HS-5 (cell line): ENCODE measurements at places on chromosomes 6 and 20.
A peak's percentile ranks its signal among the peaks of the same experiment; 100 is the strongest.

- no peak for DNase-seq
Measured at GRCh38 chr20:573414-574296, 30.1 kb upstream of the CSNK2A1 start.

DNA sequence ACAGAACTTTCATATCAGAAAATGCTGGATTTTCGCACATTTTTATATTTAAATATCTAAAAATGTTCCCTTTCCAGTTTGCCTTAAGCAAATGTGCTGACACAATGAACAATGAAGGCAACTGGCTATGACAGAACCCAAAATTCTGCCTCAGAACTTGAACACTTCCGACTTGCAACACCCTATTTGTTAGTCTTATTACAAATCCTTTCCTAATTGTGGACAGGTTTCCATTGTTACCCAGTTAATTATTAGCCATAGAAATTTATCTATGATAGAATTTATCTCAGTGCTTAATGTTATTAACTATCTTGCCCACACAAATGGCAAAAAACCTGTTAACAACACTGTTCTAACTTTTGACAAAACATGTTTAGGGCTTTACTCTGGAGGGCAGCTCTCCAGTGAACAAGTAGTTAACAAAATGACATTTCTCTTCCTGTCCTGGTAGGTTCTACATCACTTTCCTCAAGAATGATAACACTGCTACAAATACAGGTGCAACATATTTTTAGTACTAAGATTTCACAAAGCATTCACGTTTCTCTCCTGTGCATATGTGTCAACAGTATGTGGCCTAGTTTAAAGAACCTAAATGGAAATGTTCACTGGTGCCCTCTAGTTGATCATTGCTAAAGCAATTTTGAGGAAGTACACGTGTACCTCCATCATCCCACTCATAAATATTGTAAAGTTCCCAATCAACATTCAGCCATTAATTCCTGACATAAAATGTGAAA lies 58.4 kb downstream of the HIVEP2 start:
- DNase-seq: no peak

DNA sequence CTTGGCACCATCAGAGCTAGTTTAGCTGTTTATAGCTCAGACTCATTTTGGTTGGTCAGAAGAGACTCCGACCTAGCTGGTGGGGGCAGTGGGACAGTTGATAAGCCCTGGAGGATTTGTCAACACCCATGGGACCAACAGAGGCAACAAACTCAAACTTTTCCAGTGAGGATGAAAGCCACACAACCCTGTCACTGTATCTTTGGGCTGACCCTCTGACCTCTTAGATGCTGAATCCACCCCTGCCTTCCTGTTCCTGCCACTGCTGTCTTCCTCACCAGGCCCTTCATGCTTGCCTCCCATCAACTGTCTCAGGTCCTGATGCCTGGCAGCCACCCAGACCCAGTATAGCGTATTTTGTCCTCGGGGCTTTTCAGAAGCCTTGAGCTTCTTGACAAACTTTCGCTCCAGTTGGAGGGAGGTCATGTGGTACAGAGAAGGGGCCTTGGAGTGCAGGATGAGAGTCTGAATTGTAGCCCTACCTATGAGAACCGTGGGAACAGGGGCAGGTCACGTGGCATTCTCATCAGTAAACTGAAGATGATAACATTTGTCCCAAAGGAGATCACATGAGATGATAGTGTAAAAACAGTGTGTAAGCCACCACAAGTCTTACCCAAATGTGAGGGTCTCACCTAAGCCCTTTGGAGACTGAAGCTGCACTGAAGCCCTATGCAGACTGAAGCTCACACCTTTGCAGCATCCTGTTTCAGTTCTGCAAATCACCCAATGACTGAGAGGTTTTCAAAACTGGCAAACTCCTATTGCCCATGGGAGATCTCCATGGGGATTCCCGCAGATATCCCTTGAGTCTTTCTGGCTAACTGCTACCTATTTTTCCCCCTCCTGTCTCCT lies 72.0 kb upstream of the F13A1 start:
- no peak for DNase-seq

GRCh38 chr6:50962213-50962759 lies 143.6 kb downstream of the TFAP2B start:
- no peak for DNase-seq

DNA sequence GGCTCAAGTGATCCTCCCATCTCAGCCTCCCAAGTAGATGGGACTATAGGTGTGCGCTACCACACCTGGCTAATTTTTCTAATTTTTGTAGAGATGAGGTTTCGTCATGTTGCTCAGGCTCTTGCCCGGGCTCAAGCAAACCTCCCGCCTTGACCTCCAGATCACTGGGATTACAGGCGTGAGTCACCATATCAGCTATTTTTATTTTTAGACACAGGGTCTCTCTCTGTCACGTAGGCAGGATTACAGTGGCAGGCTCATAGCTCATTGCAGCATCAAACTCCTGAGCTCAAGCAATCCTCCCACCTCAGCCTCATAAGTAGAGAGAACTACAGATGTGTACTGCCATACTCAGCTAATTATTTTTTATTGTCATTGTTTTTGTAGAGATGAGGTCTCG lies 41.7 kb downstream of the SLC23A2 start:
- DNase-seq: no peak

GRCh38 chr6:53643481-53643965 lies 22.0 kb downstream of the KLHL31 start:
- no peak for DNase-seq

- no peak for DNase-seq
Measured at GRCh38 chr6:64072686-64073085, 437.1 kb downstream of the PHF3 start.

- no peak for DNase-seq
Measured at GRCh38 chr20:53215166-53215565, 243.0 kb downstream of the TSHZ2 start.

- DNase-seq: no peak
Measured at GRCh38 chr20:63224412-63225081, 8.6 kb upstream of the YTHDF1 start.

- DNase-seq: no peak
Measured at GRCh38 chr20:58608096-58608840, 42.8 kb upstream of the STX16 start.

DNA sequence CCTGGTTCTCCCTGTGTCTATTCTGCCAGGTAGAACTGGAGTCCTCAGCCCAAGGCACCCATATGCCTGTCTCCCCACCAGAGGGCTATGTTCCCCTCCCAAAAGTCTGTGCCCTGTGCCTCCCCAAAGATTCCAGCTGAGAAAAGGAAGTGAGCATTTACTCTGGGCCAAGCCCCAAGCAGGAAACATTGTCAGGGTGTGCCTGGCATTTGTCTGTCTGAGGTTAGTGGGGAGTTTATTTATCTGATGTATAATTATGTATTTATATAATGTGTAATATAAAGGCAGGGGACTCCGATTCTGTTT lies 5.6 kb downstream of the GDF5 start:
- DNase-seq: no peak

GRCh38 chr6:130680116-130680515 lies 147.1 kb upstream of the SMLR1 start:
- DNase-seq: no peak

- no peak for DNase-seq
Measured at GRCh38 chr6:360764-361373, 30.7 kb upstream of the IRF4 start.

GRCh38 chr6:158621694-158622544 lies 22.6 kb downstream of the DYNLT1 start:
- no peak for DNase-seq

DNA sequence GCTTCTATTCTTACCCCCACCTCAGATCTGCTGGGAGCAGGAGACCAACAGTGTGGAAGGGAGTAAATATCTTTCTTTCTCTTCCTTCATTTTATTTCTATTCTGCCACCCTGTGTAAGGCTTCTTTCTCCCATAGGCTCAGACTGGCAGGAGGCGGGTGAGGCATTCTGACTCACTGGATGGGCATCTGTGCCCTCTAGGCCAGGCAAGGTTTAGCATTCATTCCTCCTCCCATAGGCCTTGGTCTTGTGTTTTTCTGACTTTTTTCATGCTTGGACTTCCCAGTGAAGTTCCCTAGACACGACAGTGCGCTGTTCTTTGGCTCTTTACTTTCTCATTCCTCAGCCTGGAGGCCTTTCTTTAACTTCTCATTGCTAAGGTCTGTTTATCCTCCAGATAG lies 235.2 kb downstream of the SYNE1 start:
- peak; percentile 25 for DNase-seq

GRCh38 chr20:51802170-51802751 lies at the start of gene SALL4:
TSS of gene SALL4 (minus strand) at chr20:51802521. CDS start at chr20:51802408, 113 bp downstream.
- no peak for DNase-seq

- DNase-seq: no peak
Measured at GRCh38 chr20:55424968-55425367, 580.4 kb downstream of the CBLN4 start.

DNA sequence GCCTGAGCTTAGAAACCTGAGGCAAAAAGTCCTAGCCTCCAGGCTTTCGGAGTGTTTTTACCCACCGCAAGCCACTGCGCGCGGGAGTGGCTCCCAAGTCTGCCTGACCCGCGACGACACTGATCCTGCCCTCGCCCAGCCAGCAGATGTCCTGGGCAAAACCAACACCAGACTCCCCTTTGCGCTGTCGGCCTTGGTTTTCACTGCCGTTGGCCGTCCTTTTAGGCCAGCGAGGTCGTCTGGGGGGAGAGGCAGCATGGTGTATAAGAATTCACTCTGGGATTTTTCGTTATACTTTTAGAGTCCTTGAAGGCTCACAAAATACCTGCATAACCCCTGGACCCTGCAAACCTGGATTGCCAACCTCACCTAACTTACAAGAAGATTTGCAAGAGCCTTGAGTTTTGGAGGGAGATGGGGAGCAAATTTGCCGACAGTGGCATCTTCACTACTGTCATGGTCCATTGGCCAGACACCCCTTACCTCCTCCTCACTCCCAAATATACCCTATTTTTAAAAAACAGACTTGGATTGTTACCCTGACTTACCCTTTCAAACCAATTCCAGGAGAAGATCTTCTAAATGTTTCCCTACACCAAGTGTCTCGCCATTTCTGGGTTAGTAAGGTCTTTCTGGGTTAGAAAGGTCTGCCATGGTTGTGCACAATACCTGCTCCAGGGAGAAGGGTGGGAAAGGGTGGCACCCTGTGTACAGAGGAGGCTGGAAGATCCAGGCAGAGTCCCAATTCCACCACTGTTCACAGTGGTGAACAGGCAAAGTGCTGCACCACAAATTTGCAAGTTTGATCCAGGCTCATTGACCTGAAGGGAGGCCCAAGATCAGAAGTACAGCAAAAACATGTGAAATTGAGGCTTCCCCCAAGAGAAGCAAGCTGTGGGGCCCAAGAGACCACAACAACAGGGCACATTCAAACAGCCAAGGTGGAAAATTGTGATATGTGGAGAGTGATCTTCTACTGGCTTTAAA lies 4.4 kb downstream of the FOXA2 start:
- no peak for DNase-seq

DNA sequence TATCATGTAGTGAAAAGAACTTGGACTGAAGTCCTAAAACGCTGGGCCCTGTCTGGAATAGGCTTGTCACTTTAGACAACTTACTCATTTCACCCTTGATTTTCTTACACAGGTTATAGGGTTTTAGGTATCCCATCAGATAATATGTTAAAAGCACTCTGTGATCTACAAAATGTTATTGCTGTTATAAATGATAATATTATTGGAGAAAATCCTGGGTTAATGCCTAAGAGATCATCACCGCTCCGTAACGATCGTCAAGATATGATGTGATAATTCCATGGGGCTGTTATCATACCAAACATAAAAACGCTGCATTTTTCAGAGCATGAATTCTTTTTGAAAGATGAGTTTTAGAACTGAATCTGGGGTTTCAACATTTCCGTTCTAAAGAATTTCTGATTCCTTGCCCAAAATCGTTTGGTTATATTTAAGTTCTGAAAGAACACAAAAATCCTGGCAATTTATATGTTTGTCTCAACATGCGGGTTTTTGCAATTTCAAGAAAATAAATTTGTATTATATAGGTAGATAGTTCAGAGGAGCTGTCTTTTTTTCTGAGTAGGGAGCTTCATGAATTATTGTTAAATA lies 154.8 kb downstream of the FOXC1 start:
- DNase-seq: no peak

GRCh38 chr6:21384216-21384615 lies 209.3 kb upstream of the SOX4 start:
- no peak for DNase-seq
